CD8-positive, alpha-beta memory T cell (primary cell): ENCODE measurements at places on chromosomes 7 and 10.

DNA sequence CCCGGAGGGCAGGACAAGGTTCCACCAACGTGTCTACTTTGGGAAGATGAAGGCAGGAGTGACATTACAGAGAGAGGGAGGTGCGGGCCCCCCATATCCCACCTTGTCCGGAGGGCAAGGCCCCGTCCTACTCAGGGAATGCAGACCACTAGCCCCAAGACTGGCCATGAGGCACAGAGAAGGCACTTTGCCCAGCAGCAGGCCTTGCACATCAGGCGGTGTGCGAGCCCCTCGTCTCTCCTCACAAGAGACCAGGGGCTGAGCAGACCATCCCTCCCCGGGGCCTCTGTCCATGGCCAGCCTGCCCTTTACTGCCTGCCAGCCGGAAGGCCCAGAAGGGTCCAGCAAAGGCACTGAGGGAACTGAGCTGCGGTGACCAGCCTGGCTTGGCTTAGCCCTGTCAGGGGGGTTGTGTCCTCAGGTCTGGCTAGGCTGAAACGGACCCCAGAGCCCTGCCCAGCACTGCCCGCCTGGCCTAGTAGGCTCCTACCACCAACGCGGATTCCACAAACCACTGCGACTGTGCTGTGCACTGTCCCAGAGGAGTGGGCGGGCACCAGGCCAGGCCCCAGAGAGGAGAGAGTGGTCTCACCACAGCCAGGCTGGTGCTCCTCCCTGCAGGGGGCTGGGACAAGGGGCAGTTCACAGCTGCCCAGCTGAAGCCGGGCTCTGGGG lies 16.7 kb downstream of the CAMK2B start:
- DNase-seq: no peak

GRCh38 chr10:75717126-75717916 lies 285.9 kb downstream of the LRMDA start:
- DNase-seq: no peak

- DNase-seq: no peak
Measured at GRCh38 chr7:101790566-101791293, 26.7 kb upstream of the CUX1 start.

DNA sequence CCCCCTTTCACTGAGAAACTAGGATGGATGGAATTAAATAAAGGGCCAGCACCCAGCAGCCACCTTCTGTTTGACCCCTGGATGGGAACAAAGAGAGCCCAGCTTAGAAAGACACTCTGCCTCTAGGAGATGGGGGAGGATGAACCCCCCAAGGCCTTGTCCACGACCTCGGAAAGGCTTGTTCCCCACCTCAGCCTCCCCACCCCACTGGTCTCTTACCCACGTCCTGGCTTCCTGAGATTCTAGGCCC lies 9.7 kb downstream of the ITPRIP start:
- DNase-seq: no peak

DNA sequence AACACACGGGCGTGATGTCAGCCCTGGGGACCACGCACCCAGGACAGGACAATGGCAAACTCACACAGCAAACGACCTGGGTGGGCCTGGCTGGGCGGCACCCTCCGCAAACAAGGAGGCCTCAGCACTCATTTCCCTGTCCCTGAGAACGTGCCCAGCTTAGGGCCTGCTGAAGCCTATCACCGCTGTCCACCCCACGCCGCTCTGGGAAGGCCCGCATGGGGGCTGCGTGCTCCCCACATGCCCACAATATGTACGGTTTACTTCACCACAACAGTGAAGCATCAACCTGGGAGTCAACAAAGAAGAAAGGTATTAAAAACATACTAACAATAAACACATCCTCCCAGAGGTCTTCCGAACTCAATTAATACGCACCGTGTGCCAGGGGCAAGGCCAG lies 12.2 kb downstream of the MAD1L1 start:
- DNase-seq: no peak

GRCh38 chr7:45187089-45187945 lies 29.7 kb downstream of the RAMP3 start:
- DNase-seq: no peak

DNA sequence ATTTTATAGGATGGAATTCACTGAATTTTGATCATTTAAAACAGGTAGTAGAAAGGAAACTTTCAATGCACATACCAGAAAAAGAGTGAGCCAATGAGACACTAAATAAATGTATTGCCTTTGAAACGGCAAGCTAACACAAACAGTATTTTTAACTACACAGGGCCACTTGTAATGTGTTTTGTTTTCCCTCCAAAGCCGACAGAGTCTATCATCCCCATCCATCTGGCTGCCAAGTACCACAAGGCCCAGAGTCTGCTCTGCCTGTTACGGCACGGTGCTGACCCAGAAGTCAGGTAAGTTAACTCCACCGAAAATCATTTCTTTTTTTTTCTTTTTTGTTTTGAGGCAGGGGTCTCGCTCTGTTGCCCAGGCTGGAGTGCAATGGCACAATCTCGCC lies 1.5 kb downstream of the ANKRD61 start:
- no peak for DNase-seq

GRCh38 chr7:24172856-24173255 lies 111.1 kb upstream of the NPY start:
- DNase-seq: no peak

DNA sequence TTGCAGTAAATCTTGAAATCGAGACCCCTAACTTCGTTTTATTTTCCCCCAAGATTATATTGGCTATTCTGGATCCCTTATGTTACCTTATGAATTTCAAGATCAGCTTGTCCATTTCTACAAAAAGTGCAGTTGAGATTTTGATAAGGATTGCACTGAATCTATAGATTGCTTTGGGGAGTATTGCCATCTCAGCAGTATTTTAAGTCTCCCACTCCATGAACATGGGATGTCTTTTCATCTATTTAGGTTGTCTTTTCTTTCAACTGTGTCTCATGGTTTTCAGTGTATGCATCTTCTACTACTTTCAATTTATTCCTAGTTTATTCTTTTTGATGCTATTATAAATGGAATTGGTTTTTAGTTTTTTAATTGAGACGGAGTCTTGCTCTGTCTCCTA lies 89.6 kb downstream of the EZH2 start:
- no peak for DNase-seq

DNA sequence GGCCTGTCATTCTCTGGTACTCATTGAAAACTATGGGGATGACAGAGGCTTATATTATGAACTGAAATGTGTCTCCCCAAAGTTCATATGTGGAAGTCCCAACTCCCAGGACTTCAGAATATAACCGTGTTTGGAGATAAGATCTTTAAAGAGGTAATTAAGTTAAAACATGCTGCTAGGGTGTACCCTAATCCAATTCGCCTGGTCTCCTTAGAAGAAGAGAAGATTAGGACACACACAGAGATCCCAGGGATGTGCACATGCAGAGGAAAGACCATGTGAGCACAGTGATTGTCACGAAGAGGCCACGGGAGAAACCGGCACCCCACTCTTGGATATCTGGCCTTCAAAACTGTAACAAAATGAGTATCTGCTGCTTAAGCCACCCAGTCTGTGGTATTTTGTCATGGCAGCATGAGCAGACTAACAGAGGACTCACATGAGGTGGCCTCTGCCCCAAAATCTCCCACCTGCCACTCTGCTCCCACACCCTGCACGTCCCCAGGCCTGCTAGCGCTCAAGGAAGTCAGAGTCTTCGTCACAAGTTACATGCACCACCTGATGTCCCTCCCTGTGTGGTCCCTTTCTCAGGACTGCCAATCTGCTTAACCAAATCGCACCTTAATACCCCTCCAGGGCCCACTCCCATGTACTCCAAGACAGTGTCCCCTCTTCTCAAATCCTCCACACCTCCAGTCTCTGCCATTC lies 26.8 kb downstream of the PLAC9 start:
- DNase-seq: no peak

DNA sequence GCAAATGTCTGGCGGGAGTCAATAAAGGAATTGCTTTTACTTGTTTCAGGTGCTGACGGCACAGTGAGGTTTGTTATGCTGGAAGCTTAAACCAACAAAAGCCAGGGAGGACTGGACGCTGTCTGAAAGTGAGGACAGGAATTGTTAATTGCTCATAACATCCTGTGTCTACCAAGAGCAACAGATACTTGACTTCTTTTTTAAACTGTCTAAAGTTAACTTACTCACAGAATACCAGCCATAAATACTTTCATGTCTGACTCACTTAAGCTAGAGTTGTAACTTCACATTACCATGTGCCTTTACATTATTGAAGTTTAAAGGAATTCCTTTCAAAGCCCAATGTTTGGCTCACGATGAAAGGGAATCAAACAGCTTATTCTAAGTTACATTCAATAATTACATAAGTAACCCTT lies 252.7 kb upstream of the SHH start:
- no peak for DNase-seq

DNA sequence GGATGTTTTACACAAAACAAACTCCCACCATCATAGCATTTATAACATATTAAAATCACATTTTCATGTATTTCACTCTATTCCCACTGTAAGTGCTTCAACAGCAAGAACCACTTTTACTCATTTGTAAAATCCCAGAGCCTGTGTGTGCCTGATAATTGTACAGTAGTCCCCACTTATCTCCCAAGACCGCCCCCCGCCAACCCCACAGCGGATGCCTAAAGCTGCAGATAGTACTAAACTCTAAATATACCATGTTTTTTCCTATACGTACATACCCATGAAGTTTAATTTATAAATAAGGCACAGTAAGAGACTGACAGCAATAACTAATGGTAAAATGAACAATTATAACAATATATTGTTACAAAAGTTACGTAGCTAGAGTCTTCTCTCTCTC lies 33.5 kb downstream of the EZH2 start:
- no peak for DNase-seq

- no peak for DNase-seq
Measured at GRCh38 chr7:158751751-158752150, 47.1 kb upstream of the NCAPG2 start.

- no peak for DNase-seq
Measured at GRCh38 chr7:83696101-83696500, 47.2 kb upstream of the SEMA3E start.
